Fibroblast of lung (primary cell): ENCODE measurements at places on chromosomes 3 and 15.
A peak's percentile ranks its signal among the peaks of the same experiment; 100 is the strongest.

DNA sequence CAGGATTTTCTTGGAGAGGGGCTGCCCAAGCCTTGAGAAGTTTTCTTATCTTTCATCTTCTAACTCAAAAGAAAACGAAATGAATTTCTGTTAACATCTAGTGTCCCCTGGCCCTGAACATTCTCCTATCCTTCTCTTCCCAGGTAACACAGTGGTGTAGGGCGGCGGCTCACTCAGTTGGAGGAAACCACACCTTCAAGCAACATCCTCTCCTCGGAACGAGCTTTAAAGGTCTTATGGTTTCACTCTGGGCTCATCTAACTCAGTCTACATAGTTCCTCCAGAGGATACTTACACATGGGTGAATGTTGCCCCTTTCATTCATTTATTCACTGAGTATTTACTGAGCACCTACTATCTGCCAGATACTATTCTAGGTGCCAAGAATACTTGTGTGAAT, 31.0 kb upstream of the KLHL6 start:
- DNase-seq: no peak

DNA sequence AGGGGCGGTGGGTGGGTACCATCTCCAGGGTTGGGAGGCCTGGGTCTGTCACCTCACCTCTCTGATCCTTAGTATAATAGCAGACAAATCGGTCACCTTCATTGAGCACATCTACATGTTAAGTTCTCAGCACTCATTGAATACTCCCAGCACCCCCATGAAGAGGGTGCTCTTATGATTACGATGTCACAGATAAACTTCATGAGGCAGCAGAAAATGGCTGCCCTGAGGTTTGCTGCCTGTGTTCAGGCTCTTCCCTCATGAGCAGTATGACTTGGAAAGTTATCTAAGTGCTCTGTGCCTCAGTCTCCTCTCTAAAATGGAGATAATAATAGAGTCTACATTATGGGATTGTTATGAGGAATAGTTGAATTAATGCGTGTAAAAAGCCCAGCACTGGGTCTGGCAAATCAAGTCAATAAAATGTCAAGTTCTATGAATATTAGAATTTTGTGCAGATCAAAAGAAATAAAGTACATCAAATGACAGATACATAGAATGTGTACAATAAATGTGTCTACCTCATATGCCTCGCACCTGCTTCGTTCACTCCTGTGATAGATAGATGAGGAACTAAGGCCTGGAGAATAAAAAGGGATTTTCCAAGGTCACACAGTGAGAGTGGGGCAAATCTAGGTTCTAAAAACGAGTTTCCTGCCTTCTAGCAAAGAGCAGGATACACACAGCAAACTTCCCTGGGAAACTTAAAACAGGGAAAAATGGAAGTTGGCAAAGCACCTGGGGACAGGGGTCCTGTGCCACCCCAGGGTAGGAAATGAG, 142.2 kb upstream of the MRPS22 start:
- no peak for DNase-seq

GRCh38 chr3:151459358-151459757, 1.5 kb downstream of the IGSF10 start:
- no peak for DNase-seq

DNA sequence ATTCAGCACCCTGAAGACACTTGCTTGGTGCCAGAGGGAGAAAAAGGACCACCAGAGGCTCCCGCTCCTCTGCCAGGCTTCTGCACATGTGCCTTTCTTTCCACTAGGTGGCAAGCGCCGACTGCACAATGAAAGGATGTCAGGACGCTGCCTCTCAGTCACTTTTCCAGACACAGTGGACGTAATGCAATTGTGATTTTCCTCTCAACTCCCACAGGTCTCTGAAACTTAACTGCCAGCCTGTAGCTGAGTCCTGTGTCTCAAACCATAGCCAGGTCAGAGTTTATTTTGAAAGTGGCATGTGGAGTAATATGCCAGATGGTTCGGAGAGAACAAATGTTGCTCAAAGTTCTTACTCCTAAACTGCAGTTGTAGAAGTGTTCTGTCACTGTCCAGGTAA, 162.9 kb downstream of the ITPR1 start:
- peak; percentile 70 for DNase-seq
